T-helper 2 cell treated with Interferon-gamma antibody and Interleukin-4, amounts not matched to agents 5 μg/mL and 100 μg/mL, for 36 hours (primary cell): ENCODE measurements at places on chromosomes 6 and 20.
A peak's percentile ranks its signal among the peaks of the same experiment; 100 is the strongest.

DNA sequence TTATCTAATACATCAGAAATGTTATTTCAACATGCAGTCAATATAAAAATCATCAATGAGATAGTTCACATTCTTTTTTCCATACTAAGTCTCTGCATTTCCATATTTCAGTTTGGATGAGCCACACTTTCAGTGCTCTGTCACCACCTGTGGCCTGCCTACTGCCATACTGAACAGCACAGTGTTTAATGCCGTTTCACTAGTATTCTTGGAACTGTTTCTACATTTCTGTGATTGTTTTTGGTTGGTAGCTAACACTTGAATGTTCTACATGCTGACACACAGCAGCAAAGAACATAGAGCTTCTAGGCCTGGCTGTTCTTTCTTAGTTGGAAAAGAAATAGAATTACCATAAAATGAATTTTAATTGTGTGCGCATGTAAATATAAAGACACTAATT, 61.4 kb upstream of the KIF25 start:
- no peak for DNase-seq
- H3K4me1 ChIP-seq, result no peaks in the 10 kb centered on the region
- no peak overlapping the region for H3K27ac ChIP-seq
- no peak overlapping the region for H3K4me3 ChIP-seq
- peaks cover 4% of the 10 kb centered on the region for H3K27me3 ChIP-seq

DNA sequence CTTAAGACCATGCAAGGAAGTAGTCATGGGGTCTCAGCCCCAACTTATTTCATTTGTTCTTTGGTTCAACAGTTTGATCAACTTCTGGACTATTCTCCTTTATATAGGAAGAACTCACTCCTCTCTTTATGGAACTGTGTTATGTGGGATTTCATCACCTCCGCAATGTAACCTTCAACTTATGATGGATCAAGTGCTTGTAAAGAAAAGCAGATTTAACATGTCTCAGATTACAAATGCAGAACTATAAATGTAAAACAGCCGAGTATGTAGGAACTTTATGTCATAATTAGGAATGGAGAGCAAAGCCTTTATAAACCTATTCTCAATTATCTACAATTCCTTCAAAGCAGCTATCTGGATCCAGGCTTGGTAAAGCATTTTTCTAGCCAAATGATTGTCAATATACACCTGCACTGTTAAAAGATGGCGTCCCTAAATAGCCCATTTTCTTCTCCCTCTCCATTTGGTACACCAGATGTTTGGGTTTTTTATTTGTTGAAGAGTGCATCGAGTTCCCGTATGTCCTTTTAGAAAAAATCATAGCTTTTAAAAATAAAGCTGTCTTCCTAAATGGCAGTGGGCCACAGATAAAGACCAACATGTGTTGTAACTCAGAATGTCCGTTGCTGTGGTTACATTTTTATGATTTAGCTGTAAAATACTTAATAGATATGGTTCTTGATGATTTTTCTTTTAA, 985.1 kb upstream of the SLC35B3 start:
- H3K36me3 ChIP-seq, result no peaks in the 10 kb centered on the region
- no peak overlapping the region for H3K27ac ChIP-seq
- DNase-seq, result no peak
- no peak overlapping the region for H3K4me3 ChIP-seq
- H3K4me1 ChIP-seq, result no peaks in the 10 kb centered on the region

DNA sequence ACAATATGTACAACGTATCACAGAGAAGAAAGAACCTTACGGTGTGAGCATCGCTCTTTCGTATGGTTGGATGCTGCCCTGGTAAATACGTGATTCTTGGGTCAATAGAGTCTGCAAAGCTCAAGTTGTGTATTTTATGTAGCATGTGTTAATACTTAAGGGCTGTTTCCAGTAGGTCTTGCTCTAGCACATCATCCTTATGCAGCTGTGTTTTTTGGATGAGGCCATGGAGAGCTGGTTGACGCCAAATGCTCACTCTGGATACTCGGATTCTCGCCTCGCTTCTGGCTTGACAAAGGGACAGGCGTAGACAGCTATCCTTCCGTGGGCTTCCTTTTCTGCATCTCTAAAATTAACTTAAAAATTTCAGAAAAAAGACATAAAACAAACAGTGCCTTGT, 38.9 kb downstream of the SNRNP48 start:
- no peak overlapping the region for H3K27ac ChIP-seq
- H3K4me1 ChIP-seq, result no peaks in the 10 kb centered on the region
- peaks cover 6% of the 10 kb centered on the region for H3K27me3 ChIP-seq
- H3K36me3 ChIP-seq, result no peaks in the 10 kb centered on the region
- no peak overlapping the region for H3K4me3 ChIP-seq
- no peak for DNase-seq

- no peaks in the 10 kb centered on the region for H3K4me1 ChIP-seq
- no peak overlapping the region for H3K4me3 ChIP-seq
- H3K27ac ChIP-seq, result no peak overlapping the region
- no peaks in the 10 kb centered on the region for H3K27me3 ChIP-seq
- no peaks in the 10 kb centered on the region for H3K36me3 ChIP-seq
- no peak for DNase-seq
Observed at GRCh38 chr6:38323216-38323615, 316.5 kb downstream of the BTBD9 start.

- DNase-seq, result no peak
- no peaks in the 10 kb centered on the region for H3K4me1 ChIP-seq
- H3K36me3 ChIP-seq, result no peaks in the 10 kb centered on the region
- H3K4me3 ChIP-seq, result no peak overlapping the region
- no peaks in the 10 kb centered on the region for H3K27me3 ChIP-seq
- no peak overlapping the region for H3K27ac ChIP-seq
Observed at GRCh38 chr20:42740226-42740870, 449.4 kb downstream of the PTPRT start.

- peaks cover 12% of the 10 kb centered on the region for H3K36me3 ChIP-seq
- H3K27me3 ChIP-seq, result no peaks in the 10 kb centered on the region
- no peak for DNase-seq
- peaks cover 13% of the 10 kb centered on the region for H3K4me1 ChIP-seq
Observed at GRCh38 chr20:36984257-36984638, 32.7 kb upstream of the SAMHD1 start.

- H3K36me3 ChIP-seq, result no peaks in the 10 kb centered on the region
- no peak overlapping the region for H3K27ac ChIP-seq
- no peak for DNase-seq
- no peak overlapping the region for H3K4me3 ChIP-seq
- H3K27me3 ChIP-seq, result no peaks in the 10 kb centered on the region
Observed at GRCh38 chr20:16317445-16318362, 255.5 kb downstream of the KIF16B start.

DNA sequence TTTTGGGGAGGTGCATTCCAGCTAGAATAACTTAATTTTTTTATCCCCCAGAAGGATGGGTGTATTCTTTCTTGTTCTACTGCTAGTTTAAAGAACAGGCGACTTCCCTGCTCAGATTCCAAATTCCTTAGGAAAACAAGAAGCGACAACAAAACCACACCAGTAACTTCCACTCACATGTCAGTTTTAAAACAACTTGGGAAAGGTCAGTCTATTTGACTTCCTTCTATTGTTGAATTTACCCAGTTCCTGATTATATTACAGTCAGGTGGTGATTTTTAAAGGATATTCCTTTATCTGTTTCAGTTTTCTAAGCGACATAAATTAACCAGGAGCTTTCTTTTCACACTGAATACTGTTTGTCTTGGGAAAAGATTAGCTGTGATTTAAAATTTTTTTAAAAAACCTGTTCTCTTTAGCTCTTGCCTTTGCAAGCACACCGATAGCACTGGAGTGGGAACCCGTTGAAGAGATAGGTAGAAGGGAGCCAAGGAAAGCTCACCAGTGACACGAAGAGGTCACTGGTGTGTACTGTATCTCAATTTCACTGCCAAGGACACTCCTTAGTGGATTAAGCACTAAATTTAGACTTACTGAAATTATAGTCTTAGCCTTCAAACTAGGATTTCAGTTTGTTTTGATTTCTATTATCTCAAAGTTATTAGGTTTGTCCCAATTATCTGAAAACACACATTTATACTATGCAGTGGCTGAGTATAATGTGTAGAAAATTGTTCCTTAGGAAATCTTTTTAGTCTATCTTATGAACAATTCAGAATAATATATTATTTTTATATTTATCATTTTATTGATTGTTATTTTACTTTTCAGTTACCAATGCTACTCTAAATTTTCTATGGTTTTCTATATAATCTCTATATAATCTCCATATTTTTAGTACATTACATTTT, 22.3 kb downstream of the MARCKS start:
- no peak overlapping the region for H3K4me3 ChIP-seq
- H3K27ac ChIP-seq, result no peak overlapping the region

- peaks cover 24% of the 10 kb centered on the region for H3K27me3 ChIP-seq
- DNase-seq, result no peak
- peaks cover 12% of the 10 kb centered on the region for H3K4me1 ChIP-seq
- H3K27ac ChIP-seq, result no peak overlapping the region
- no peaks in the 10 kb centered on the region for H3K36me3 ChIP-seq
- no peak overlapping the region for H3K4me3 ChIP-seq
Observed at GRCh38 chr6:157376241-157376640, 4.7 kb upstream of the ZDHHC14 start.

- peaks cover 17% of the 10 kb centered on the region for H3K36me3 ChIP-seq
- no peak for DNase-seq
- H3K4me3 ChIP-seq, result peak overlapping the region; percentile 92
- no peaks in the 10 kb centered on the region for H3K27me3 ChIP-seq
- peak overlapping the region; percentile 96 for H3K27ac ChIP-seq
Observed at GRCh38 chr20:34517114-34517505, 888 bp downstream of the DYNLRB1 start.

DNA sequence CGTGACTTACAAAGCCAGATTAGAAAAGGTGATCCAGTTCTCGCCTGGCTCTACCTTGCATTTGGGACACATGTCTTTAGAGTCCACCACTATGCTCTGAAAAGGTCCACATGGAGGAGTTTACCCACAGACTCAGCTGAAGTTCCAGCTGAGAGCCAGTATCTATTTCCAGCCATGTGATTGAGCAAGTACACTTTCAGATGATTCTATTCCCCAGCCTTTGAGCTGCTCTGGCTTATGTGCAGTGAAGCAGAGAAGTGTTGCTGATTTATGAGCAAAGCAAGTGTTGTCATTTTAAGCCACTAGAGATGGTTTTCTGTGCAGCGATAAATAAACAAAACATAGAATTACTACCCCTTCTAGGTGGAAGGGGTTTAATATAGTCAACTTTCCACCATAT, 520.8 kb upstream of the RNF217 start:
- no peaks in the 10 kb centered on the region for H3K27me3 ChIP-seq
- no peak overlapping the region for H3K4me3 ChIP-seq
- H3K4me1 ChIP-seq, result no peaks in the 10 kb centered on the region
- H3K27ac ChIP-seq, result no peak overlapping the region

DNA sequence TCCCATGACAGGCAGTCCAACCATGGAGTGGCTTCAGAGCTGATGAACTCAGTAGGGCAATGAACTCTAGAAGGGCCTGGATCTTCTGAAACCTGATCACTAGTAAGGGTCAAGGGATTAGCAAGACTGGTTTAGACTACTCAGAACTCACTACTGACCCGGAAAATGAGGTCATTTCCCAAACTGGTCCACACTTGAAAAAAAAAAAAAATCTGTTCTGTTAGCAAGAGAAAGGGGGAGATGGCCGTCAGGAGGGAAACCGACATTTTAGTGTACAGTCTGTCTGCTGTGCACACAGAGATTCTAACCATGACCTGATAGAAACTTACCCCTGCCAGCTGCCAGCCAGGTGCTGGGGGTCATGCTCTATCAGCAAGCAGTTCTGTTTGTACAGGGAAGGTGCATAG, 262.4 kb upstream of the AGPAT4 start:
- H3K27ac ChIP-seq, result no peak overlapping the region
- no peak overlapping the region for H3K4me3 ChIP-seq
- no peaks in the 10 kb centered on the region for H3K4me1 ChIP-seq
- no peak for DNase-seq
- no peaks in the 10 kb centered on the region for H3K36me3 ChIP-seq

DNA sequence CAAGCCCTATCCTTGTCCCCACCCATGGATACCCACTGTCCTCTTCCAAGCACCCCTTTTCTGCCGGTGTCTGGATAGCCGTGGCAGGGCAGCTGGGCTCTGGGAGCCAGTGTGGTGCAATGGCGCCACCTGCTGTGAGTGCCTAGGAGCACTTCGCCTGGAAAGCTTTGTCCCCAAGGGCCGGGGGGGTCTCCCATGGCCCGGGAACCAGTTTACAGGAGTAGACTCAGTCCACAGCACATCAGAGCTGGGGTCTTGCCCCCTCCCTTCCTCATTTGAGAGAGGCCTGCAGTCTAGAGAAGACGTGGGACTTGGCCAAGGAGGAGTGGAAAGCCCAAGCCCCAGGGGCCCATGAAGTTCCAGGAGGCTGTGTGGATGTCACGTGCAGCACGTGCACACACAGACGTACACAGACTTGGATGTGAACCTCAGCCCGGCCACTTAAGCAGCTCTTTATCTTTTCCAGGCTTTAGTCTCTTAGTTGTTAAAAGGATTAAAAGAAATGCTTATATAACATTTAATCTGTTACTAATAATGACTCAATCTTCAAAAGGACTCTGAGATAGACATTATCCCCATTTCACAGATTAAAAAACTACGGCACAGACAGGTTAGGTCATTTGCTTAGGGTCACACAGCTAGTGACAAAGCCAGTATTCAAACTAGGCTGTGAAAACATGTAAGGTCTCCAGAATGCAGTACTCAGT, 40.9 kb upstream of the CDH22 start:
- no peak overlapping the region for H3K27ac ChIP-seq
- no peak overlapping the region for H3K4me3 ChIP-seq
- peaks cover 7% of the 10 kb centered on the region for H3K27me3 ChIP-seq
- peak; percentile 18 for DNase-seq

GRCh38 chr20:40519918-40520317, 169.1 kb downstream of the MAFB start:
- DNase-seq, result no peak
- H3K4me1 ChIP-seq, result no peaks in the 10 kb centered on the region
- H3K4me3 ChIP-seq, result no peak overlapping the region
- no peaks in the 10 kb centered on the region for H3K36me3 ChIP-seq

- no peak overlapping the region for H3K4me3 ChIP-seq
- H3K27ac ChIP-seq, result no peak overlapping the region
- H3K27me3 ChIP-seq, result peaks cover 5% of the 10 kb centered on the region
- H3K4me1 ChIP-seq, result no peaks in the 10 kb centered on the region
- H3K36me3 ChIP-seq, result no peaks in the 10 kb centered on the region
Observed at GRCh38 chr20:58184984-58185383, 43.5 kb downstream of the ANKRD60 start.

DNA sequence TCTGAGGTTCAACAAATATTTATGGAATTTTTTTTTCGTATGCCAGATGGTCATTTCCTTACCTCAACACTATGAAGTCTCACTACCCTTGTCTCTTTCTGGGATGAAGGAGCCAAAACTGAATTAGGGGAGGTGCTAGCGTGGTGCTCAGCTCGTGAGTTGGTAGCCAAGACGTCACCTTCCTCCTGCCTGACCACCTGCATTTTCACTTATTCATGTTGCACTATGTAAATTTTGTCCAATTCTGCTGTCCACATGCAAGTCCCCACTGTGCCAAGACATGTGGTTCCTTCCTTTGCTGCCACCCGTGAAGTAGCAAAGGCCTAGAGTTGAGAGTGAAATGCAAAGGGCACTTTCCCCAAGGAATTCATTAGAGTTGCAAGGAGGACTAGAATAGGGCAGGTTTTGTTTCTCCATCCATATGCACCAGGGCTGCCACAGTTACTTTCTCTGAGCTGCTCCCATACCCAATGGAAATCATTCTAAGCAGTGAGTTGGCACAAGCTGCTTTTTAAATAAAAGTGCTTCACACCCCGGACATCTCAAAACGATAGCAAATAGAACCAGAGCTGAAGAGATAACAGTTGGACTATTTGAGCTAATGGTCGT, 591.3 kb upstream of the NOX3 start:
- H3K36me3 ChIP-seq, result no peaks in the 10 kb centered on the region
- H3K4me1 ChIP-seq, result no peaks in the 10 kb centered on the region
- H3K27me3 ChIP-seq, result no peaks in the 10 kb centered on the region
- H3K27ac ChIP-seq, result no peak overlapping the region
